C1 segment of cervical spinal cord (tissue), 14 donors: ENCODE measurements at places on chromosomes 1 and 21.

DNA sequence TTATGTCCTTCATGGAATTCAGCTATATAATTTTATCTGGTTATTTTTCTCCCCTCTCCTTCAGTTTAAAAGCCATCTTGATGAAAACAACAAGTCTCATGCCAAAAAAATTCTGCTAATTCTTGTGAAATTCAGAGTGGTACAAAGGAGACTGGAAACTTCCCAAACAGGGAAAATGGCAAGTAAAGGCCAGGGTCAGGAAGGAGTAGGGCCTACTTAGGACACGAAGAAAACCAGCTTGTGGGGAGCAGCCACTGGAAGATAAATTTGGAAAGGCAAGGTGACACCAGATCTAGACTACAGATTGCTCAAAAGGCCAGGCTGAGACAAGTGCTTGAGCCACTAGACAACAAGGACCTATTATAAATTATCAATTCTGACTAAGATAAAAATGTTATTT lies 6.4 kb downstream of the TSTD1 start:
- DNase-seq: no peak

DNA sequence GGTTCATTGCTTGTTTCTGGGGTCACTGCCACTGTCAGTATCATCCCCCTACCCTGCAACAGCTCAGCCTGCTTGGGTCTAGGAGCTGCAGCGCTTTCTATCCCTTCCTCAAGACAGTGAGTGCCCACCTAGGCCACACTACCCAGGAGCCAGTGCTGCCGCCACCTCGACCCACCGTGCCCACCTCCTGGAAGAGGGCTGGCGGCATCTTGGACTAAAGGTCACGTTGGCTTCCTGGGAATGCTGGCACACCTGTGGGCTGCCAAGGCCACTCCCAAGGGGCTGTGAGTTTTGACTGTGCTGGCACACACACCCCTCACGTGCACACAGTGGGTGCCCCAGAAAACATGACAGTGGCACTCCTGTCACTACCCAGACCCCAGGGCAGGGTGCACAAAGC lies 22.1 kb downstream of the CRYAA start:
- DNase-seq: no peak

DNA sequence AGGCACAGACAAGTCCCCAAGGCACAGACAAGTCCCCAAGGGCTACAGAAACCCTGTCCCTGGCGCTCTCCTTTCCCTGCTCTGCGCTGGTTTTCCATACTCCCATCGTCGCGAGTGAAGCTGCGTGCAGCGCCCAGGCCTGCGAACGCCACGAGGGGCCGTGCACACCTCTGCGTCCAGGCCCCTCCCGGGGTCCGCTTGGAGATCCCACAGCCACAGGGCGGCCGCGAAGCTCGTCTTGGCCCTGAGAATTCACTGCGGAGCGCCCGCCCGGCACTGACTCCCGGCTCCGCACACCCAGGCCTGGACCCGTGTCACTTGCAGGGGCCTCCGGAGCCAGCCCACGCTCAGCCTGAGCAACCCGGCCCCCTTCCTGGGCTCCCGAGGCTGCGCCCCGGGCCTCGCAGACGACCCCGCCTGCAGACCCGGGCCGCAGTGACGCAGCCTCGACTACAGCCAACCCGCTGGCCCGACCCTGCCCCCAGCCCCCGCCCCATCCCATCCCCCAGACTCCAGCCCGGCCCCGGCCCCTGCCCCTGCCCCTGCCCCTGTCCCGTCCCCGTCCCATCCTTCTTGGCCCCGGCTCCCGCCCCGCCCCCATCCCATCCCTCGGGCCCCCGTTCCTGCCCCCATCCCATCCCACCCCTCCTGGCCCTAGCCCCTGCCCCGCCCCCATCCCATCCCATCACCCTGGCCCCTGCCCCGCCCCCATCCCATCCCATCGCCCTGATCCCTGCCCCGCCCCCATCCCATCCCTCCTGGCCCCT lies 841 bp downstream of the POFUT2 start:
- DNase-seq: no peak

DNA sequence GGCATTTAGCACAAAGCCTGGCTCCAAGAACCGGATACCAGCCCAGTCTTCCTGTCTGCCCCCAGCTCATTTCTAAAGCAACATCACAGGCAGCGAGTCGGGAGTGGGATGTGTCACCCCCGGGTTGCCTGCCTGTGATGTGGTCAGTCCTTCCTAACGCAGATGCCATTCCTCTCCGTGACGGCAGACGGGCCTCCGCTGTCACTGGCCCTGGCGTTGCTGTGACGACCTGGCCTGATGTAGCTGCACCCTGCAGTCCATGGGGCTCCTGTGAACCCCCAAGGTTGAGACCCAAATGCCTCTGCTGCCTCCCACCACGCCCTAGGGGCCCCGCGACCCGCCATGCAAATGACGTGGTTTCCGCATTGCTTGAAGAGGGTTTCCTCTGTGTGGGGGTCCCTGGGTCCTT lies 12.3 kb downstream of the TNFRSF1B start:
- no peak for DNase-seq

GRCh38 chr1:236645016-236645680 lies 40.8 kb upstream of the HEATR1 start:
- DNase-seq: no peak

GRCh38 chr1:164515231-164515630 lies 43.8 kb upstream of the PBX1 start:
- DNase-seq: no peak

DNA sequence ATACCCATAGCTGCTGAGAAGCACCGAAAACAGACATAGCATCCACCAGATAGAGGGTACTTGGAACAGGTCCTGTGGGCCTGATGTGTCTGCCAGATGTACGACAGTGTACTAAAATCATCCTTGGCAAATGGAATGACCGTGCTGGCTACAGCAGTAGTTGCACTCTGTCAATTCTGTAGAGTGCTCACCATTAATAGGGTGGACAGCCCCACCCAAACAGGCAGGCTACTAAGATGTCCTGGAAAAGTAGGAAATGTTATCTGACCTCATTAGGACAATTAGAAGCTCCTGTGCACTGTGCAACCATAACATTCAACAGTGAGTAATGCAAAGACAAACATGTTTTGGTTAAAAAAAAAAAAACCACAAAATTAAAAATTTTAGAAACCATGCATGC lies 106.2 kb downstream of the PTPN14 start:
- DNase-seq: no peak

DNA sequence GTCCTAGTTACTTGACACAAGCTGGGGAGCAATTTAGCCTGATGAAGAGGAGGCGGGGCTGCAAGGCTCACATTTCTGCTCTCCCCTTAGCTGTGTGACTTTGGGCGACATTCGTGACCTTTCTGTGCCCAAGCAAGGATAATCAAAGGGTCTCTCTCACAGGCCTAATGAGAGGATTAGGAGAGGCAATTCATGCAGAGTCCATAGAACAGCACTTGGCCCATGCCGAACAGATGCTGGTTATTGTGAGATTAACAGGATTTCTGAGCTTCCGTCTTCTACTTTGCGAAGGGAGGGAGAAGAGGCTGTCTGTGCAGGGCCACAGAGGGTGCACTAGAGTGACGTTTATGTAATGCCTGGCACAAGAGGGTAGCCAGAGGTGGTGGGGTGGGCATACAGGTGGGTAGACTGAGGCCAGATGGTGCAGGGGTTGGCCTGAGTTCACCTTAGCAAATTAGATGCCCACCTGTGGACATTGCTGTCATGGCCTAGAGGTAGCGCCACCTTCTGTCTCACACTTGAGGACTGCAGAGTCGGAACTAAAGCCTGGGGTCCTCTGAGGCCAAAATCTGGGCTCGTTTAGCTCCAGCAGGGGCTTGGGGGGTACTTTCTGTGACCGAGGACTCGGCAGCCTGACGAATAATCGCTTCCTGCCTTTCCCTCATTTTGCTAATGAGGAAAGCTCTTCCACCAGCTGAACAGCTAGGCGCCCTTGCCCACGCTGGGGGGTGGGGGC lies 18.6 kb downstream of the ACTL8 start:
- DNase-seq: no peak

DNA sequence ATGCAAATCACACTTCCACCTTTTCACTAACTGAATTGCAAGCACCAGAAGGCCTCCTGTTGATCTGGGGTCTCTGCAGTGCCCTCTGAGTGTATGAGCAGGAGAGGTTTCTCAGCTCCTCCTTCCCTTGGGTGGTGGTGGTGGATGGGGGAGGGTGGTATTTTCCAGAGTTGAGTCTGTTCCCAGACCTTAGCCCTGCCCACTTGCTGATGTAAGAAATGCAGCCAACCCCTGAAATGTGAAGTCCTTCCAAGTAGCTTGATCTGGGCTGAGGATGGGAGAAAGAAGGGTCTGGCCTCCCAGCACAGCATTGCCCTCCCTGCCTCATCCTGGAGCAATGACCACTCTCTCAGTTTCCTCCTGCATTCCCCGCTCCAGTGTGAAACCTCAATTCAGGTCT lies 6.3 kb upstream of the FOXD2 start:
- no peak for DNase-seq

DNA sequence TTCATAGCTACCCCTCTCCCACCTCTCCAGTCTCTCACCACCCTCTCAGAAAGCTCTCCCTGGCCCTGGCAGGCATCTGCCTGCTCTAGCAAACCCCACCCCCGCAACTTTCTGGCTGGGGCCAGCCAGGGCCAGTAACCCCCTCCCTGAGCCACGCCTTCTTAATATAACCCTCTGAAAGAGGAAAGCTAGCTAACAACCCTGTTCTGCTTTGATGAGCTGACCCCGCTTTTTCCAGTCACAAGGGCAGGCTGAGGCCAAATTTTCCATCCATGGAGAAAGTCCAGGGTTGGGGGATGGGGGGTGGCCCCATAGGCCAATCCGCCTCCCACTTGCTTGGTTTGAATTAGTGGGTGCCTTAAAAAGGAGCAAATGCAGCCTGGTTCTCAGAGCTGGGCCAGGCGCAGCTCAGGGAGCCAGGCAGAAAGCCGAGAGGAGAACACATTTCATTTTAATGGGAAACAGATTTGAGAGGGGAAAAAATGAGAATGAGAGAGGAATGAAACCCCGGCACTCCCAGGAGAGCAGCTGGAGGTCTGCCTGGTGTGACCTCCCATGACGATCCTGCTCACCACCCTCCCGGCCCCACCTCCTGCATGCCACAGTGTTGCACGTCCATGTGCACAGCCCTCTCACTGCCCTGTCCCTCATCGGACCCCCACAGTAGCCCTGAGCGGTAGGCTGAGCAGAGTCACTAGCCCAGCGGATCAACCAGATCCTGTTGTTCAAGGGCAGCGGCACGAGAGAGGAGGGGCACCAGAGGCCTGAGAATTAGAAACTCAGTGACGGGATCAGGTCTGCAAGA lies 62.3 kb downstream of the OPTC start:
- DNase-seq: no peak

GRCh38 chr21:43818685-43819084 lies 29.3 kb downstream of the RRP1 start:
- DNase-seq: no peak

GRCh38 chr1:50108497-50109059 lies at the start of gene ELAVL4:
Gene ELAVL4, plus strand, starts transcription at chr1:50108920. Its CDS starts 270 bp downstream, at chr1:50109190.
- DNase-seq: peak; percentile 61

DNA sequence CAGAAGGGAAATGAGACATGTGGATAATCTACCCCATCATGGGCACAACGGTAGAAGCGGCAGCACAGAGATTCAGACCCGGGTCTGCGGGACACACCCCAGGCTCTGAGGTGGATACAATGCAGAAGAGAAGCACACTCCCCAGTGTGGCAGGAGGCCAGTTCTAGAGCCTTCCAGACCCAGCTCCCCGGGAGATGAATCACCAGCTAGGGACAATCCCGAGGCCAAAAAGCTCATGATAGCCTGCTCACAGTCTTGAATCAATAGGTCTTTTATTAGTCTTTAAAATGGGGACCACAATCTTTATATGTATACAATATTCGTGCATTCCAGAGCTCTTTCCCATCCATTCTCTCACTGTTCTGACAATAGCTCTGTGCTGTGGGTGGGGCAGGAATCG lies 57.3 kb upstream of the DIRAS3 start:
- DNase-seq: no peak

DNA sequence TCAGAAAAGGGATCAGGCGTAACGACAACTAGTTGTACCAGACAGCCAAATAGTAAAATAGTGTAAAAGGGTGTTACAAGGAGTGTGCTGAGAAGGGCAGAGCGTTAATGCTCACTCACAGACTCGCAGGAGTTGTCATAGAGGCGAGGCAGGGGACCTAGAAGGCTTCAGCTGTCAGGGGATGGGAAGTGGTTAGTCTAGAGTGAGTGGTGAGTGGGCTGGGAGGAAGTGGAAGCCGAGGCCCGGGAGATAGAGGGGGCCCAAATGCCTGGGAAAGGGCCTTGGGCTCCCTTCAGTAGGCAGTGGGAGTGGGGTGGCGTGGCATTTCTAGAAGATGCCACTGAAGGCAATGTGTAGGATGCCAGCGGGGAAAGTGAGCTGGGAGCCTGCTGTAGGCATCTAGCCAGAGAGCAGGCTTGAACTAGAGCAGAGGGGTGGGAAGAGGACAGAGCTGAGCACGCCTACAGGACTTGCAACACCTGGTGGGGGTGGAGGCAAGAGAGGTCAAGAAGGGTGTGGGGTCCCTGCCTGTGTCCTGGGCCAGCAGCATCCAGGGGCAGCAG lies 10.3 kb downstream of the SLC6A17 start:
- no peak for DNase-seq

- no peak for DNase-seq
Observed at GRCh38 chr1:114062477-114063099, 83.3 kb downstream of the OLFML3 start.

DNA sequence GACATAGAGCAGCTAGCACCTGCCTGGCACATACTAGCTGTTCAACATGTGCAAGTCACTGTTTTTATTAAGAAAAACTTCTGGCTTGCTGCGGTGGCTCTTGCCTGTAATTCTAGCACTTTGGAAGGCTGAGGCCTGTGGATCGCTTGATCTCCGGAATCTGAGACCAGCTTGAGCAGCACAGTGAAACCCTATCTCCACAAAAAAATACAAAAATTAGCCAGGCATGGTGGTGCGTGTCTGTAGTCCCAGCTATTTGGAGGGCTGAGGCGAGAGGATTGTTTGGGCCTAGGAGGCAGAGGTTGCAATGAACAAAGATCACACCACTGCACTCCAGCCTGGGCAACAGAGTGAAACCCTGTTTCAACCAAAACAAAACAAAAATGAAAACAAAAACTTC lies 27.7 kb upstream of the C8B start:
- DNase-seq: no peak

- DNase-seq: no peak
Observed at GRCh38 chr1:180851995-180852887, 60.5 kb upstream of the KIAA1614 start.

DNA sequence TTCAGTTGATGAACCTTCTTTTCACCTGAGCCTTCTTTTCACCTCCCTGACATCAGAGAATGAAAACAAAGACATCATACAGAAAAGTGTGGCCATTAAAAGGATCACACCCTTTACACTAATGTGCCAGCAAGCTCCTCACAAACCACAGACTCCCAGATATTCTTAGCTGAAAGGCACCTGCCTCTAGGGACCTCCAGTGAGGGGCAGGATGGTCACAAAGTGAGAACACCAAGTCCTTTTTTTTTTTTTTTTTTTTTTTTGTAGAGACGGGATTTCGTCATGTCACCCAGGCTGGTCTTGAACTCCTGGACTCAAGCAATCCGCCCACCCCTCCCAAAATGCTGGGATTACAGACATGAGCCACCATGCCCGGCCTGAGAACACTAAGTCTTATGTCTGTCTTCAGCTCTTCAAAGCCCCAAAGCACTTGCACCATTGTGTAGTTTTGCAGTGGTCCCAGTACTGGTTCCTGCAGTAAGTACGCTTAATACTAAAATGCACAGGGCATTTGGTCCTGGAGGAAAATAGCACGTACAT lies 58.2 kb upstream of the LBR start:
- DNase-seq: no peak
